ENCODE measurements at places on chromosomes 2 and 18.

- peaks cover 6% of the 10 kb centered on the region for H3K36me3 ChIP-seq
- H3K4me1 ChIP-seq: peaks cover 40% of the 10 kb centered on the region
- H3K27me3 ChIP-seq: no peaks in the 10 kb centered on the region
- H3K27ac ChIP-seq: peak overlapping the region; percentile 90
- H3K4me3 ChIP-seq: peak overlapping the region; percentile 45
These were observed 430.0 kb upstream of the TNP1 start for GRCh38 chr2:217289907-217290280.

- H3K27ac ChIP-seq: no peak overlapping the region
- no peak overlapping the region for H3K4me3 ChIP-seq
- peaks cover 6% of the 10 kb centered on the region for H3K36me3 ChIP-seq
- H3K4me1 ChIP-seq: peaks cover 3% of the 10 kb centered on the region
- no peaks in the 10 kb centered on the region for H3K27me3 ChIP-seq
These were observed 8.4 kb downstream of the FBXO36 start for GRCh38 chr2:229930656-229931055.

GRCh38 chr2:5360081-5360480 lies 332.1 kb upstream of the SOX11 start:
- no peaks in the 10 kb centered on the region for H3K27me3 ChIP-seq
- H3K4me3 ChIP-seq: no peak overlapping the region
- DNase-seq: no peak

GRCh38 chr2:239274391-239275043 lies 126.3 kb downstream of the HDAC4 start:
- H3K4me1 ChIP-seq: peaks cover 6% of the 10 kb centered on the region
- H3K36me3 ChIP-seq: no peaks in the 10 kb centered on the region
- no peaks in the 10 kb centered on the region for H3K27me3 ChIP-seq
- H3K4me3 ChIP-seq: no peak overlapping the region

DNA sequence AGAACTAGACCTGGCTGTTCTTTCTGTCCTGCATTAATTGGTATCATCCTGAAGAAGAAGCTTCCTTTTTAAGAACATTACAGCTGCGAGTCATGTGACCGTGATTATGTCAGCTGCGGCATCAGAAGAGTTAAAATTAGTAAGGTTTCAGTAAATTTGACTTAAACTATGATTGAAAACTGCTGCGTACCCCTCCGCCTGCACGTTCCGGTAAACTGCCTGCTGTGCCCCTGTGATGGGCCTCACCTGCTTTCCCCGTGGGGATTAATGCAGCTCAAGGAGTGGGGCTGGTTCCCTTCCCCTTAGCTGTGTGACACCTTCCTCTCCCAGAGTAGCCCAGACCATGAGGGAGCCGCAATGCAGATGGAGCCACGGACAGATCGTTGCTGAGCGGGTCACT lies 36.1 kb upstream of the MYO3B start:
- peaks cover 41% of the 10 kb centered on the region for H3K27me3 ChIP-seq
- H3K27ac ChIP-seq: no peak overlapping the region
- H3K36me3 ChIP-seq: no peaks in the 10 kb centered on the region
- H3K4me1 ChIP-seq: peaks cover 3% of the 10 kb centered on the region
- DNase-seq: no peak

GRCh38 chr2:164061129-164061746 lies 325.4 kb upstream of the FIGN start:
- H3K36me3 ChIP-seq: no peaks in the 10 kb centered on the region
- peak; percentile 18 for DNase-seq
- no peaks in the 10 kb centered on the region for H3K4me1 ChIP-seq

DNA sequence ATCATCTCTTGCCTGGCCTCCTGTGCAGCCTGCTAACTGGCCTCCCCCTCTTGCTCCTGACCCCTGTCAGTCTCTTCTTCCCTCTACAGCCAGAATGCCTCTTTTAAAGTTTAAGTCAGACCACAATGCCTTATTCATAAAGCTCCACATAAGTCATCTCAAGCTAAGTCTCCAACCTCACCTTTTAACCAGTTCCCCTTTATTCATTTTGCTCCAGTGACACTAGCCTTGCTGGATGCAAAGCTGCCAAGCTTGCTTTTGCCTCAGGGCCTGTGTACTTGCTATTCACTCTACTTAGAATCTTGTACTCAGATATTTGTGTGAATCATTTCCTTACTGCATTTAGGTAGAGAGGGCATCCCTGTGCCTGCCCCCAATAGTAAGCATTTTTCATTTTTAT lies 180.9 kb downstream of the PDE1A start:
- no peak overlapping the region for H3K4me3 ChIP-seq
- H3K4me1 ChIP-seq: no peaks in the 10 kb centered on the region
- H3K27me3 ChIP-seq: no peaks in the 10 kb centered on the region
- H3K27ac ChIP-seq: no peak overlapping the region
- H3K36me3 ChIP-seq: no peaks in the 10 kb centered on the region
- DNase-seq: no peak

- no peak overlapping the region for H3K27ac ChIP-seq
- H3K36me3 ChIP-seq: no peaks in the 10 kb centered on the region
- DNase-seq: no peak
- no peaks in the 10 kb centered on the region for H3K27me3 ChIP-seq
- no peak overlapping the region for H3K4me3 ChIP-seq
- no peaks in the 10 kb centered on the region for H3K4me1 ChIP-seq
These were observed 763.4 kb upstream of the NRXN1 start for GRCh38 chr2:51795248-51795888.

DNA sequence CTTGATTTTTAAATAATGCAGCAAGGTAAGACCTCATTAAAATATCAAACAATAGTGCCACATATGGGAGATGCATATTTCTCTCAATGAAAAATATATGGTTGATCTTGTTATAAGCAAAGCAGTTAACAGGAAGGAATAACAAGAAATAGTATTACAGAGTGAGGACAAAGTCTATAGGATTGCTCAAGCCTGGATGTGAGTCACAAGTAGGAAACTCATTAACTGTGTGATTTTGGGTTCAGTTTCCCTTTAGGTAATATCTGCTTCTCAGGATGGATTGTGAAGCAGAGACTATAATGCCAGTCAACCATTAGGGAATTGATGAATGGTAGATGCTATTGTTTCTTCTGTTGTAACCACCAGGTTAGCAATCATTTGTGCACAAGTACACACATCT lies 42.9 kb upstream of the SPHKAP start:
- H3K27me3 ChIP-seq: no peaks in the 10 kb centered on the region
- no peak overlapping the region for H3K4me3 ChIP-seq
- no peaks in the 10 kb centered on the region for H3K36me3 ChIP-seq

DNA sequence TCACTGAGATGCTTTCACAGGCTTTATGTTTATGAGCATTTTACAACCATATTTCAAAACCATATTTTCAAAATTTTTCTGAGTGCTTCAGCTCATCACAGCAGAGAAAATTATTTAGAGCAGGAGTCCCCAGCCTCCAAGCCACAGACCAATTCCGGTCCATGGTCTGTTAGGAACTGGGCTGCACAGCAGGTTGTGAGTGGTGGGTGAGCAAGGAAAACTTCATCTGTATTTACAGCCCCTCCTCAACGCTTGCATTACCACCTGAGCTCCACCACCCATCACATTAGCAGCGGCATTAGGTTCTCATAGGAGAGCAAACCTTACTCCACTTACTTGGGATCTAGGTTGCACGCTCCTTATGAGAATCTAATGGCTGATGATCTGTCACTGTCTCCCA lies 165.6 kb downstream of the SEPTIN10 start:
- H3K36me3 ChIP-seq: no peaks in the 10 kb centered on the region
- no peak for DNase-seq
- H3K4me3 ChIP-seq: no peak overlapping the region
- no peak overlapping the region for H3K27ac ChIP-seq

- no peaks in the 10 kb centered on the region for H3K36me3 ChIP-seq
- no peak overlapping the region for H3K27ac ChIP-seq
- H3K4me3 ChIP-seq: no peak overlapping the region
- DNase-seq: no peak
- peaks cover 1% of the 10 kb centered on the region for H3K4me1 ChIP-seq
These were observed 25.3 kb upstream of the RUFY4 start for GRCh38 chr2:218043701-218044109.

DNA sequence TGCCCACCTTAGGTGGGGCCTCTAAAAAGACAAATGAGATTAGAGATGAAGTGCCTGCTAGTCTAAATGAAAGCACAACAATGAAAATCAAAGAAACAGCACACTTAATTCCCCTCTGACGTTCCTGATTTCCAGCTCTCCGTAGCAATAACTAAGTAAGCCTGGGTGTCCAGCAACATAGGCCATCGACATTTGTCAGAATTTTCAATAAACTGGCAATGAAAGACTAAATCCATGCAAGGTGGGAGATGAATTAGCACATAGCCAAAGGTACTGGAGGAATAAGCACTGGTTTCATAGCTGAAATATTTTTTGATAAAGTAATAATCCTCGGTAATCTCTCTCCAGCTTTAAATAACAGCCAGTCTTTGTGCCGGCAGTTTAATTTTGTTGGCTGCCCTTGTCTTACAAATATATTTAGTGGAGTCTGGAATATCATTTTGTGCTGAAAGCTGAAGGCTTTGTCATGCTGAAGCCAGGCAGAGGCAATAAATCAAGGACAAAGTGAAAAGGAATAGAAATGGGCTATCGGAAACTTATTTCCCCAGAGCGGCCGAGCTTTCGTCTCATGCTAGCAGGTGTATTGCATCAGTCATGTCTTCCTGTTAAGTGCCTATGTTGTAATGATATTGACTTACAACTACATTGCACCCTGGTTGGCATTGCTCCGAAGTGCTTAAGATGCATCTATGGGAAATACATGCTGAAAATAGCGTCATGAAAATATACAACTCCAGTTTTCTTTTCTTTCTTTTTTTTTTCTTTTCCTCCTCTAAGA lies 790.1 kb downstream of the CNTNAP5 start:
- H3K36me3 ChIP-seq: peaks cover 2% of the 10 kb centered on the region
- no peak overlapping the region for H3K4me3 ChIP-seq
- peaks cover 2% of the 10 kb centered on the region for H3K4me1 ChIP-seq
- H3K27ac ChIP-seq: no peak overlapping the region
- peaks cover 10% of the 10 kb centered on the region for H3K27me3 ChIP-seq
- DNase-seq: no peak

- H3K4me1 ChIP-seq: peaks cover 4% of the 10 kb centered on the region
- DNase-seq: no peak
- H3K4me3 ChIP-seq: no peak overlapping the region
- no peaks in the 10 kb centered on the region for H3K27me3 ChIP-seq
These were observed 222.1 kb downstream of the ETAA1 start for GRCh38 chr2:67619204-67619603.

GRCh38 chr18:50590593-50590992 lies 30.7 kb downstream of the MAPK4 start:
- DNase-seq: no peak
- no peak overlapping the region for H3K4me3 ChIP-seq
- peaks cover under 1% of the 10 kb centered on the region for H3K36me3 ChIP-seq

DNA sequence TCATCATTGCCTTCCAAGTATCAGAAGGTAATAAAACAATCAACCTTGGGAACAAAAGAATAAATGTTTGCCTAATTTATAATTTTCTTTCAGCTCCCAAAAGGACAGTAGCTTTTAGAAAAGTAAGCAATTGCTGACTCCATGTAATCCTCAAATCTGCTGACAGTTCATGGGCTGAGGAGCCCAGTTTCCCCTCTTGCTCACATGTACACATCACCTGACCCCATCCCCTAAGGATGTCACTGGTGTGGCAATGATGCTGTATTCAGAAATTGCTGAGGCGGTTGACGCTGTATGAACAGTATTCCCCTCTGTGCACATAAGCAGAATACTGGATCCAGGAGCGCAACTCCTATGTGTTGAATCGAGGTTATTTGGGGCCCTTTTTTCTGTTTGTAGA lies 56.1 kb upstream of the LYPD1 start:
- no peaks in the 10 kb centered on the region for H3K36me3 ChIP-seq
- H3K4me3 ChIP-seq: no peak overlapping the region
- H3K27ac ChIP-seq: no peak overlapping the region
- no peak for DNase-seq

DNA sequence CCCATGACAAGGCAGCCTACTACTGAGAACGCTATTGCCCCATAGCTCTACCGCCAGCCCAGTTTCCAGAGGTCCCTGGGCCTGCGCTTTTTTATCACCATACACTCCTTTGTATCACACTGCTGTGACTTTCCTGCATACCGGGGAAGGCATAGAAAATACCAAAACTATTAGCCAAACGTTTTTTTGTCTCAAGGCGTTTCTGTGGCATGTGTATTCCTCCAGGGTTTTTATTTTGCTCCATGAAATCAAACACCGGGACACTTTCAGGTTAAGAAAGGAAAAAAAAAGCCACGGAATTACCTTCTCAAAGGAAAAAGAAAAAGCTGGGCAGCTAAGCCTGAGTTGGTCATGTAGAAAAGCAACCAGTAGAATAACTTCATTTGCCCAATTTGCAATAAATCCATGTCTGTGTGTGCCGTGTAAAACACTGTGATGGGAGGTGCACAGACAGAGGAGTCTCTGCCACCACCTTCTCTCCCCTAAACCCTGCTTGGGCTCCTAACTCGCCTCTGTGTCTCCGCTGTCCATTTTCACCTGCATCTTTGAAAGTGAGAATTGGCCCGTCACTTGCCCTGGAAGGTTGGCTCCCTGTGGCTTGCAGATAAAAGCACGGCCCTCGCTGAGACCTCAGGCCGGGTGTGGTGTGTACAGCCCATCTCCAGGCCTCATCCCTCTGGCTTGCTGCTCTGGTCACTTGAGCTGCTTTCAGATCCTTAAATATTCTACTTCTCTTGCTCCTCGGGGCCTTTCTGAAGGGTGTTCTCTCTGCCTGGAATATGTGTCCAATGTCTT lies 1.7 kb downstream of the AMER3 start:
- peaks cover 51% of the 10 kb centered on the region for H3K27me3 ChIP-seq
- H3K4me1 ChIP-seq: peaks cover 3% of the 10 kb centered on the region
- DNase-seq: no peak
- H3K27ac ChIP-seq: peak overlapping the region; percentile 41

GRCh38 chr2:66851449-66851872 lies 416.5 kb downstream of the MEIS1 start:
- no peaks in the 10 kb centered on the region for H3K27me3 ChIP-seq
- H3K4me3 ChIP-seq: no peak overlapping the region
- H3K36me3 ChIP-seq: peaks cover 4% of the 10 kb centered on the region
- no peak for DNase-seq

- no peak overlapping the region for H3K4me3 ChIP-seq
- no peak overlapping the region for H3K27ac ChIP-seq
- H3K27me3 ChIP-seq: no peaks in the 10 kb centered on the region
- no peaks in the 10 kb centered on the region for H3K4me1 ChIP-seq
- no peaks in the 10 kb centered on the region for H3K36me3 ChIP-seq
These were observed 157.2 kb downstream of the NEB start for GRCh38 chr2:151577116-151577515.

DNA sequence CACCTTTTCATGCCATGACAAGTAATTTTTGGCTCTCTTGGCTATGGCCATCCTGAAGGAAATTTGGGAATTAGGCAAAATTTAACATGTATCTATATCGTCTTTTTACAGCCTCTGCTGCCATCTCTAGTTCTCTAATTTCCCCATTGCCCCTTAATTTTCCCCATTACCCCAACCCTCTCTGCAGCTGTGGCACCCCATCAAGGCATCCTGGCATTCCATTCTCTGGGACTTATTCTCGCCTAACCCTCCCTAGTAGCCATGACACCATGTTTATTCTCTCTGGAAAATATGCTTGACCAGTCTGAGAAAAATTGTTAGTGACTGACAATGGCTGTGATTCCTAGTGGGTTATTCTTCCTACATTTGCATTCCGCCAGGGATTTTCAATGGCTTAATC lies 43.9 kb upstream of the GLS start:
- no peak for DNase-seq
- H3K4me3 ChIP-seq: no peak overlapping the region
- H3K4me1 ChIP-seq: peaks cover 14% of the 10 kb centered on the region
- H3K36me3 ChIP-seq: no peaks in the 10 kb centered on the region
- no peak overlapping the region for H3K27ac ChIP-seq
- H3K27me3 ChIP-seq: peaks cover 5% of the 10 kb centered on the region

GRCh38 chr2:99619151-99619550 lies 129.3 kb upstream of the REV1 start:
- no peak overlapping the region for H3K27ac ChIP-seq
- no peak overlapping the region for H3K4me3 ChIP-seq
- no peak for DNase-seq
- H3K36me3 ChIP-seq: no peaks in the 10 kb centered on the region
- H3K27me3 ChIP-seq: no peaks in the 10 kb centered on the region

Data from progenitor cell of endocrine pancreas (in vitro differentiated cells).